ENCODE measurements at places on chromosomes 5 and 9.

DNA sequence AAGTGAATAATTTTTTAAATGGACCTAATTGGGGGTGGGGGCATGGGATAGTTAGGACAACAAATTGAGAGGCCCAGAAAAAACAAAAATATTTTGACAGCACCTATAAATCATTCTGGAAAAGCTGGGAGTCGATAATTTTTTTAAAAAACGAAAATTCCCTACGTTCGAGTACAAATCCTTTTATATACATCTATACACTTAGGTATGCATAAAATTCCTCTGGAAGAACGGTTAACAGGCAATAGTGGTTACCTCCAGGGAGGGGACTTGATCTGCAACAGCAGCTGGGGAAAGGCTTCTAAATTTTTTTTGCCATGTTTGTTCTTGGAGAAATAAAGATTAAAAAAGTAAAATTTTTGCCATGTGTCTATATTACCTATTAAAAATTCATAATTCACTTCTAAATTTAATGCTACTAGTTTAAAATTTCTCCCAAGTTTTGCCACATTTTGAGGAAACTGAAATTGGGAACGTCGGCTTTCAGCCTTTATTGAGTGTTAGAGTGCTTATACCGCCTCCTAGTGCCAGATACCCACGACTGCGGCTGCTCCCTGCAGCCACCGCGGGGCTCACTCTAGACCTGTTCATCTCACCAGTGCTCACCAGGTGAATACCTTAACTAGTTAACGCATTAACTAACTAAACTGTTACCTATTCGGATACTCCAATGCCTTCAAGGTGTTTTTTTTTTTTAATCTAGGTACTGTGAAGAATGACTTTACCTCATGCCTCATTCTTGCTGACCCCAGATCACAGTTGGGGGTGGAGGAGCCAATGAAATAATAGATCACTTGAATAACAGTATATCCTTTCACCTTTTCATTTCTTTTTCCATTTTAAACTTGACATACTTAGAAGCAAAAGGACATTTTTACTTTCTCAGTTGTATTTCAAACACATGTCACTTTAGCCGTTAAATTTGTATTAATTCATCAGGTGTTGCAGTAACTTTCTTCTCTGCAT is 1.8 kb upstream of the BHMT start:
- no peak for DNase-seq

DNA sequence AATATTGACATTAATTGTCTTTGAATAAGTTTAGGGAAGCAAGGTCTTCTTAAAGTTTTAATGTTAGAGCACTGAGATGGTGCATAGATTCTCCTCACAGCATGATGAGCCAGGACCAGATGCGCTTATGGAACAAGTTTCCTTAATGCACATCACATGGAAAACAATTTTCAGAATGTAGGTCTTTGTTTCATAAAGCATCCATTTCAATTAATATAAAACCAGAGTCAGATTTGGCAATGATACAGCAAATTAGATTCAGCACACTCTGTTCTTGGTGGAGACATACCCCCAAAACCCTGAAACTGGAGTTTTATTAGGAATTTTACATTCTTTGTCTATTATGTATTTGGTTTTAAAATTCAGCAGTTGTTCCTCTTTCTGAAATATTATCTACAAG is 402.1 kb upstream of the SEMA6A start:
- DNase-seq: no peak

- DNase-seq: no peak
Observed at GRCh38 chr5:85604378-85604777, 1013.4 kb upstream of the COX7C start.

- no peak for DNase-seq
Observed at GRCh38 chr5:81779916-81780266, 29.0 kb upstream of the SSBP2 start.

GRCh38 chr5:136736021-136736420 is 370.7 kb upstream of the TRPC7 start:
- no peak for DNase-seq

DNA sequence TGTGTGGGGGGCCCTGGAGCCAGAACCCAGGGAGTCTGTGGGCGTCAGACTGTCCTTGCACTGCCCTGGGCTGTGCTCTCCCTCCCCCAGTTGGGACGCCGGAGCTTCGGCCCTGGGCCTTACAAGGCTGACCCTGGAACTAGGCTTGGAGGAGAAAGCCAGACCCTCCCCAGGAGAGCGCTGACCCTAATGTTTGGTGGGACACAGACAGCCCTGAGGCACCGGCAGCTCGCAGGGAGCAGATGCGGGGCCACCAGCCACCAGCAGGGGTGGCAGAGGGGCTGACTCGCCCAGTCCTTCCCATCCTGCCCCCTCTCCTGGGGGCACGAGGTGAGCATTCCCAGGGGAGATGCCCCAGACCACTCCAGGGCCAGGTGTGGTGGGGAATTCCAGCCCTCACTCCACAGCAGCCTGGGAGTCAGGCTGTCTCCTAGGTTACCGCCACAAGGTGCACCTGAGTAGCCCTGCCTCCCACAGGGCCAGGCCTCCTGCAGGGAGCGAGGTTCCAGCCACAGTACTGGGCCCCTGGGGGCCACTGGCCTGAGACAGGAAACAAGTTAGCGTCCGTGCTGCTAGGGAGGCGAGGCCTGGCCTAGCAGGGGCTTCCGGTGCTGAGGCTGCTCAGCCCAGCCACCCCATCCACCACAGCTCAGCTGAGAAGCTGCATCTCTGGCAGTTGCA is 134.6 kb downstream of the OLFM1 start:
- no peak for DNase-seq

DNA sequence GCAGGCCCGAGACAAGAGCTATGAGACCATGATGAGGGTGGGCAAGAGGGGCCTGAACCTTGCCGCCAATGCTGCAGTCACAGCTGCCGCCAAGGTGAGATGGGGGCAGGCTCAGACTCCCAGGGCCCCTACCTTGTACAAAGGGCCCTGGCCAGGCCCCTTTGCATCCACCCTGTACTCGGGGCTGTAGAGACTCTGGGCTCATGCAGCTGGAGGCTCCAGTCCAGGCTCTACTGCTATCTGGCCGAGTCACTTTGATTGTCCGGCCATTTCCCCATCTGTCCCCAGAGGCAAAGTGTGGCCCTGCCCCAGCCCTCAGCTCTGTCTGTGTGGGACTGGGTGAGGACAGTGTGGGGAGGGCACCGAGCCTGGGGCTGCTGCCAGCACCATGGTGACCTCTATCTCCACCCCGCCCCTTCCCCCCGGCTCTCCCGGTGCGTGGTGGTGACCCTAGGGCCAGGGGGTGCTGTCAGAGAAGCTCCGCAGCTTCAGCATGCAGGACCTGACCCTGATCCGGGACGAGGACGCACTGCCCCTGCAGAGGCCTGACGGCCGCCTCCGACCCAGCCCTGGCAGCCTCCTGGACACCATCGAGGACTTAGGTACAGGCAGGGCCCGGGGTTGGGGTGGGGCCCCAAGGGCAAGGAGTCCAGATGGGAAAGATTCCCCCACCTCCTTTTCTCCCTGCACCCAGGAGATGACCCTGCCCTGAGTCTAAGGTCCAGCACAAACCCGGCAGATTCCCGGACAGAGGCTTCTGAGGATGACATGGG is 6.1 kb downstream of the REEP2 start:
- DNase-seq: no peak

- no peak for DNase-seq
Observed at GRCh38 chr9:72139226-72139625, 10.0 kb upstream of the GDA start.

DNA sequence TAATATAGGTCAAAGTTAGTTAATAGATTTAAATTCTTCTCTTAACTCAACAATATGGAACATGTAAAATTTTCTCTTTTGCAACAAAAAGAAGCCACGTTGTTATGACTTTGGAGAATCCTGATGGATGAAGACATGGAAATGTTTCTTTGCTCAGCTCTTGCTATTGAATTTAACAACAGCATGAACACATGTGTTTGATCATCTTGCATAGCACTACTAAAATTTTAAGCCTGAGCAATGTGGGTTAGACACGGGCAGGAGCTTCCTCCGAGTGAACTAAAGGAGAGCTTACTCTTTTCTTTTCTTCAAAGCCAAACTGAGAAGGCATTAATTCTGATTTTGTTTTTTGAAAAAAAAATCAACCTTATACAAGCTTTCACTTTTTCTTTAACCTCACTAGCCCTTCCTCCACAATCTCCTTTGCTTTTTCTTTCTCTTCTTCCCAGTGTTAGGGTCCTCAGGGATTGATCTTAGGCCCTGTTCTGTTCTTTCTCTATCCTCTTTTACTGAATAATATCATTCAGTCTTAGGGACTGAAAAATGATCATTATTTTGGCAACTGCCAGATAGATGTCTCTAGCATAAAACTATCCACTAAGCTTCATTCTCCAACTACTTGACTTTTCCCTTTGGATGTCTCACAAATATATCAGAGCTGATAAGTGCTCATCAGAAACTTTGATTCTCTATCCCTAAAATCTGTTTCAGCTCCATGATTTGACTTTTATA is 36.9 kb downstream of the ADAMTS19 start:
- no peak for DNase-seq

- no peak for DNase-seq
Observed at GRCh38 chr5:79536193-79536906, 22.4 kb upstream of the HOMER1 start.

GRCh38 chr5:2929779-2930178 is 178.3 kb upstream of the IRX2 start:
- no peak for DNase-seq

- no peak for DNase-seq
Observed at GRCh38 chr9:109182550-109182939, 15.5 kb upstream of the FRRS1L start.

GRCh38 chr9:136147038-136147889 is 28.6 kb upstream of the TMEM250 start:
- no peak for DNase-seq

DNA sequence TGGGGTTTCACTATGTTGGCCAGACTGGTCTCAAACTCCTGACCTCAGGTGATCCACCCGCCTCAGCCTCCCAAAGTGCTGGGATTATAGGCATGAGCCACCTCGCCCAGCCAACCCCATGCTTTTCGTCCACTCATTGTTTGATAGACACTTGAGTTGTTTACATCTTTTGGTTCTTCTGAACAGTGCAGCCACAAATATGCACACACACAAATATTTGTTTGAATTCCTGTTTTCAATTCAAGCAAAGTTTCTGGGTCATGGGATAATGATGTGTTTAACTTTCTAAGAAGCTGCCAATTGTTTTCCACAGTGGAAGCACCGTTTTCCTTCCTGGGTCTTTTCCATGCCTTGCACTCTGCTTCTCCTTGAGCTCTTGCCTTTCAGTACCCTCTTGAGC is 6.8 kb upstream of the PAEP start:
- DNase-seq: no peak

- DNase-seq: no peak
Observed at GRCh38 chr9:137498720-137499150, 39.6 kb upstream of the NSMF start.

DNA sequence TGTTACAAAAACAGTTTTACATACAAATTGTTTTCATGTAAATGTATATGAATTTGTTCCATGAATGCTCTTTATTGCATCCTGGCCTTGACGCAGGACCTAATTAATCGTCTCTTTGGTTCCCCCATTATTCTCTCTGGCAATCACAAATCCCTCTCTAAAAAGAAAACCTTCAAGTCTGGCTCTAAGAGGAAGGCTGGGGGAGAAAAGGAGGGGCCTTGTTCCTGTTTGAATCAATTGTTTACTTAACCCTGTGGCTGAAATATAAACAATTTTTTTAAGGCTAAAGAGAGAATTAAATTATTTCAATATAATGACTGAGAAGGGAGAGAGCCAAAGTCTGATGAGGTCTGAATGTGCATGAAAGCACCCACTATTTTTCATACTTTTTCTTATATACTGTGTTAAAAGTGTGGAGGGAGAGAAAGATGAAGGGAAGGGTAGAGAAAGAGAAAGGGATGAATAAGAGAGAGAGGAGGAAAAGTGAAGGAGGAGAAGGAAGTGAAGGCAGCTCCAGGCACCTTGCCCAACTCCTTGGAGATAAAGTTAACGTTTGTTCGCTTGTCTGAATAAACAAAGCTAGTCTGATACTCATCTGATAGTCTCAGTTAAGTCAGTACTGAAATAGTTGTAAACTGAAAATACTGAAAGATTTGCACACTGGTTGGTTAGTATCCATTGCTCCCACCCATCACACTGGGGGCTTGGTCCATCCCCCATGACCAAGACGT is 116.4 kb upstream of the SPDL1 start:
- no peak for DNase-seq

- no peak for DNase-seq
Observed at GRCh38 chr5:12488161-12488560, 583.9 kb upstream of the CTNND2 start.

GRCh38 chr5:169298193-169298592 is 2.7 kb downstream of the SLIT3 start:
- DNase-seq: no peak

- no peak for DNase-seq
Observed at GRCh38 chr5:167219298-167219697, 1072.1 kb upstream of the WWC1 start.

DNA sequence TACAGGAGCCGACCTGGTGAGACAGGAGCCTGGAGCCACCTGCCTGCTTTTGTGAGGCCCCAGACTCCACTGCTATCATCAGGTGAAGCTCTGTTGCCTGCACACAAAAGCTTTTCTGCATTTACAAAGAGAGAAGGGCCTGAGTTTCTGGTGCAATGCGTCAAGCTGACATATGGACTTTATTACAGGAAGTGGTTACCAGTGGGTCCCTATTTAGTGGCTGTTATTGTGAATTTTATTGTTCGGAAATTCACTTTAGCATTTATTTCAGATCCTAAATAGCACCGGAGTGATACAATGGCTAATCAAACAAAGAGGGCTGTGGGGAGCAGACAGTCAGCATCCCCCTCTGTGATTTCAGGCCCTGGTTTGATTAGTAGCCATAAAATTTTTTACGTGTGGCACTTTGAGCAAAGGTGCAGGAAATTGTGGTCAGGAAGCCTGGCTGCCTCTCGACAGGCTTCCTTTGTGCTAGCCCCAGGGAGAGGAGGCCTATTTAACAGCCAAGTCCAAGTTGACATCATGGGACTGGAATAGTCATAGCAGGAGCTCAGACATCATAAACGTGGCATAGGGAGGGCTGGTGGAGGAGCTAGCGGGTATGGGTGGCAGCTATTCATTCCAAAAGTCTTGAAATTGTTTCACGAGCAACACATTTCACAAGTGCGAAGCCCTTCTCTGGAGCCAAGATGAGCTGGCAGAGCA is 8.4 kb downstream of the TGFBI start:
- no peak for DNase-seq

GRCh38 chr9:35508069-35508468 is 18.2 kb downstream of the RUSC2 start:
- DNase-seq: no peak

DNA sequence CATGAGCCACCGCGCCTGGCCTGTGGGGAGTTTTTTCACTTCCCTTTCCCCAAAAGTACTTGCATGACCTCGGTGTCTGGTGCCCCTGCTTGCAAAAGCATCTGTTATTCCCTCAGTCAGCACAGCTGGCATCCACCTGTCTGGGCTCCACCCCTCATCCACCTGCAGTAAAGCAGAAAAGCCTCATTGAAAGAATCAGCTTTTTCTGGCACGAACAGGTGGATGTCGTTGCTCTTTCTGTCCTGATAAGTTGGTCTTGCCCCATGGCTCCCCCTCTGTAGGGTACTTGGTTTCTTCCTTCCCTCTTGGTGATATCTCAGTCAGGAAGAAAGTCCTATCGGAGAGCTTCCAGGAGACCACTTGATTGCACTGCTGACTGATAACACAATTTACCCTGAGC is 37.4 kb downstream of the WWC1 start:
- DNase-seq: no peak
